ENCODE measurements at places on chromosomes 5 and 9.

- no peak for DNase-seq
Measured at GRCh38 chr5:151357097-151357496, 9.7 kb upstream of the SLC36A2 start.

DNA sequence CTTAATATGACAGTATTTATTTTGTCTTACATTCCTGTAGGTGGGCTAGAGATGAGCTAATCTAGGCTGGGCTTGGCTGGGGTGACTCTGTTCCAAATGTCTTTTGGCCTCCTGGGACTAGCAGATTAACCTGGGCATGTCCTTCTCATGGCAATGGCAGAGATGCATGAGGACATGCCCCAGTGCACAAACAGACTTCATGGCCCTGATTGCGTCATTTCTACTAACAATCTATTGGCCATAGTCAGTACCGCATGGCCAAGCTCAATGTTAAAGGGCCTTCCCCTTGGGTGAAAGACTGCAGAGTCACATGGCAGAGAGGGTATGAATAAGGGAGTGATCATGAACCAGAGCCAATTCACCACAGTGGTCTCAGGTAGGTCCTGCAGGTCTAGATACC is 313.4 kb downstream of the MSX2 start:
- no peak for DNase-seq

DNA sequence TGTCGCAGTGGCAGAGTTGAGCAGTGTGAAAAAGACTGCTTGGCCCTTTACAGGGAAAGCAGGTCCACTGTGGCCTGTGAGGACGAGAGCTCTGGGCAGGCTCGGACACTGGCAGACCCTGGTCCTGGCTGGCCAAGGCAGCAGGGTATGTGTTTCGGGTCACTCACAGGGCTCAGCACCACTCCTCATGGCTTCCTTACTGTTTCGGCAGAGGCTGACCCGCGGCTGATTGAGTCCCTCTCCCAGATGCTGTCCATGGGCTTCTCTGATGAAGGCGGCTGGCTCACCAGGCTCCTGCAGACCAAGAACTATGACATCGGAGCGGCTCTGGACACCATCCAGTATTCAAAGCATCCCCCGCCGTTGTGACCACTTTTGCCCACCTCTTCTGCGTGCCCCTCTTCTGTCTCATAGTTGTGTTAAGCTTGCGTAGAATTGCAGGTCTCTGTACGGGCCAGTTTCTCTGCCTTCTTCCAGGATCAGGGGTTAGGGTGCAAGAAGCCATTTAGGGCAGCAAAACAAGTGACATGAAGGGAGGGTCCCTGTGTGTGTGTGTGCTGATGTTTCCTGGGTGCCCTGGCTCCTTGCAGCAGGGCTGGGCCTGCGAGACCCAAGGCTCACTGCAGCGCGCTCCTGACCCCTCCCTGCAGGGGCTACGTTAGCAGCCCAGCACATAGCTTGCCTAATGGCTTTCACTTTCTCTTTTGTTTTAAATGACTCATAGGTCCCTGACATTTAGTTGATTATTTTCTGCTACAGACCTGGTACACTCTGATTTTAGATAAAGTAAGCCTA is 15.7 kb downstream of the SQSTM1 start:
- peak; percentile 46 for DNase-seq

DNA sequence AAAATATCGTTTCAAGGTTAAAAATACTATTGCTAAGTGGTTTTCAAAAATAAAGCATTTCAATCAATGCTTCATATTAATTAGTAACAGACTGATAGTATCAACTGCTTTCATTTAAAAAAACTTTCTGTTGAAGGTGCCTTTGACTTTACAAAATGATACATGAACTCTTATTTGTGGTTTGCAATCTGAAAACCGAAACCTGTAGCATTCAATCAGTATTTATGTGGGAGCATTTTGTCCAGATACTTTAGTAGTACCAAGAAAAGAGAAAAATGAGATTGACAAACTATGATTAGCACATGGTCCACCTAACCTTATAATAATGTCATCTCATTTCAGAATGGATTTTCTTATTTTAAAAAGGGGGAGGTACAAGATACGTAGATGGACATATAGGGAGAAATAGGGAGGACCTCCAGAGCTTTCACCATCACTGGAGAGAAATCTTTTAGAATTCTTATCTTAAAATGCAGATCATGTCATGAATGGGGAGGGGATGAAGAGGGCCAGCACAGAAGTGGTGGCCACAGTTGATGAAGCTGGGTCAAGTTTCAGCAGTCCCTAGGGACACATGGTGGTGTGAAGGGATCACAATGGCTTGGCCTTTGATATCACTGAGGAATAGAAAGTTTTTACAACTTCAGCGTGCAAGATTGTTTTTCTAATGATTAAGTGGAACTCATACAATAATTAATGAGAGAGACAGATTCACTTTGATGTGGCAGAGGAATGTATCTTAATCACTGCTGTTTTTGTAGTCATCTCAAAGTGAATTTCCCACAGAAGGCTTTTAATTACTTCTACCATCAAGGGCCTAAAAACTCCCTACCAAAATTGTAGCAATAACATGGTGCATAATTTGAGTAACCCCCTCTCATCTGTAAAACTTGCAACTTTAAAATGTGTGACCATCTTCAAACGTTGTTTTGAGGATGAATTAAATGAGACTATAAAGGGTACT is 322.3 kb upstream of the EDIL3 start:
- DNase-seq = no peak

DNA sequence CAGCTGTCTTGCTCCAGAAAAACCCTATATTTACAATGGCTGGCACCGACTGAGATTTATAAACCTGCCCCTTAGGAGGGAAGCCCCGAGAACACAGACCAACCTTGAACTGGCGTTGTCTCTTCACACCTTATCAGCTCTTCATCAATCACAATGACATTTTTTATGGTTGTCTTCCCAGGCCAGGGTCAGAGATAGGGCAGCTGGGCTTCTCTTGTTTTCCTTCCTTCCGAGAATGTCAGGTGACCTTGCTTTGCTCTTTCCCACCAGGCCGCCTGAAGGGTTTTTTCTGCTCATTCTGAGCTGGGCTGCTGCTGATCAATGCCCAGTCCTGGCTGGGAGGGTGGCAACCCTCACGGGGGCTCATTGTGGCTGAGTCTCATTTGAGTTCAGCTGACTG is 619.1 kb downstream of the CCDC171 start:
- DNase-seq = no peak

- no peak for DNase-seq
Measured at GRCh38 chr5:141042555-141042954, 8.6 kb upstream of the PCDHB1 start.

DNA sequence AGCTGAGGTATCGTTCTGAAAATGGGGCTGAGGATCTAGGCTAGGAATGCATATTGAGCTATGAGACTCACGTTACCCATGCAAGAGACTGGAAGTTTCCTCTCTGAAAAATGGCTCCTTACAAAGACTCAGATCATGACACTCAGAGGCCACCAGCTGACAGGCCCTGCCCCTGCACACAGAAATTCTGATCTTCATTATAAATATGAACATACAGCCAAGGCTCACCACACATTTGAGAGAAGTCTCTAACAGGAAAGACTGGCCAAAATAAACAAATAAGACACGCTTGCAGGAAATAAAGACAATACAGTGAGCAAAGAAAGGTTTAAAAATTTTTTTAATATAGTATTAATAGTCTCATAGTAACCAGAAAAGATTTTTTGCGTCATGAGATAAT is 365.9 kb downstream of the NFIB start:
- DNase-seq = no peak

DNA sequence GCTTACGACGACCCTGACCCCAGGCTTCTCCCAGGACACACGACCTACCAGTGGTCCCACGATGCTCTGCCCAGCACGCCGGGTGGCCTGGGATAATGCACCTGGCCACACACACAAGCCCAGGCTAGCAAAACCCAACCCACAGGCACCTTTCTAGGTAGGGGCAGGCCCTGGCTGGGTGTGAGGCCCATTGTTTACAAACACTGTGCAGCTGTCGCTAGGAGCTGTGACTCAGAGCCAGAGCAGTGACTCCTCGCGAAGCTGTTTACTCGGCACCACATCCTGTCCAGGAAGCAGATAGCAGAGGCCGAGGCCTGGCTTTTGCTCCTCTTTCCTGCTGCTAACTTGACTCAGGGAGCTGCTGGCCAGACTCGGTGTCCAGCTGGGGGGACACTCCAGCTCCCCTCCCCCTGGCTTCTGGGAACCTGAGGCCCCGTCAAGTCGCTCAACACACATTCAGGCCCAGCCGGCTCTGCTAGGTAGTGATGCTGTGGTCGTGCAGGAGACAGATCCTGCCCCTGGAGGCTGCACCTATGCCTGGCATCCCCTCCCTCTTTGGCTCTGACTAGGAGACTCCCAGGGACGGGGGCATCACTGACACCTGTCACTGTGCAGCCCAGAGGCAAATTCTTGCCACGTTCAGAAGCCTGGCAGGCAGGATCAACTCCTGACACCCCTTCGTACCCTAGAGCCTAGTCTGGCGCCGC is 12.8 kb upstream of the RALGDS start:
- peak; percentile 71 for DNase-seq

DNA sequence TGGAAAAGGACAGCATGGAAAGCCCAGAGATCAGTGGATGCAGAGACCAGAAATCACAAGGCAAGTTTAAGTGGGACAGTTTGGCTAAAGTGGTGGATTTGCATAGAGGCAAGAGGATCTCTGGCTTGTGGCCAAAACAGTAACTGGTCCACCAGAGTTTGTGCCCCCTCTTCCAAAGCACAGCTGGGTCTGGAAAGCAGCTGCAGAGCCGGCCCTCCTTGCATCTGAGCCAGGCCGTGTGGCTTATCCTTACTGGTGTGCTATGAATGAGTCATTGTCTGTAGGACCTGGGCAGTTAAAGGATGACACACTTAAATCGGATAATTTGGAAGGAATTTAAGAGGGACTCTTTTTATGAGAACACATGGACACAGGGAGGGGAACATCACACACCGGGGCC is 146.6 kb downstream of the PIP5K1B start:
- no peak for DNase-seq

- DNase-seq = no peak
Measured at GRCh38 chr5:57889558-57889957, 406.9 kb upstream of the ACTBL2 start.

GRCh38 chr9:86598411-86599239 is 244.4 kb upstream of the TUT7 start:
- no peak for DNase-seq

GRCh38 chr5:62671479-62671878 is 92.9 kb downstream of the LRRC70 start:
- DNase-seq = no peak

DNA sequence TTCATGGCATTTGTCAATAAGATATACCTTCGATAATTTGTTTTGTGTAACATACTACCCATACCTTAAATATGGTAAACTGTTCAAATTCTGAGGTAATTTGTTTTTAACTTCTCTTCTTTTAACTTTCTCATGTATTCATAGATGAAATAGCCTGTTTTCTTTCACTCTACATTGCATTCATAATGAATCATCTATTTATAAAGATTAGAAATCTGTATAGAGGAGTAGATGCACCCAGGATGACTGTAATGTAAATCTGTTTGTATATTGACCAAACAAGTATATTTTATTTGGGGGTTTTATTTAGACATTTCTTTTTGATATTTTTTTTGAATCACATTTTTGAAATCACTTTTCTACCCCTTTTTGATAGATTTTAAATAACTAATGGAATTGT is 144.6 kb downstream of the CD180 start:
- DNase-seq = no peak

- no peak for DNase-seq
Measured at GRCh38 chr9:95018099-95018936, 291.8 kb downstream of the AOPEP start.

DNA sequence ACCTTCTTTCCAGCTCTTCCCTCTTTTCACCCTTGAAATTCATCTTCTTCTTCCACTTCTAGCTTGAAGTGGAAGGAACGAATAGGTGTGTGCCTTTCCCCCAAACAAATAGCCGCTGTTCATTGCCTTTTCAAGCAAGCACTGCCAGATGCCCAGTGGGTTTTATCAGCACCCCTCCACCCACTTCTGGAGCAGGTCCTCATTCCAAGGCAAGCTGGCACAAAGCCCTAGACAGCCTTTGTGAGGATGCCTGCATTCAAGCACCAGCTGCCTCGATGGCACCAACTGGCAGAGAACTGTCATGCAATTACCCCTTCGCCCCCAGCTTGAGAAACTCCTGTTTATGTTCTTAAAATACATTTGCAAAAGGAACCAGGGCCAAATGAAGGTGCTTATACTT is 36.5 kb downstream of the SERINC5 start:
- no peak for DNase-seq

All from stimulated activated CD8-positive, alpha-beta memory T cell treated with anti-CD3 and anti-CD28 coated beads, Interleukin-4, amount 100 ng/mL, for 1 hour (primary cell).